NT2/D1 (cell line): ENCODE measurements at places on chromosomes 6 and 20.

- no peak for DNase-seq
Observed at GRCh38 chr6:134984821-134985220, 34.9 kb upstream of the ALDH8A1 start.

DNA sequence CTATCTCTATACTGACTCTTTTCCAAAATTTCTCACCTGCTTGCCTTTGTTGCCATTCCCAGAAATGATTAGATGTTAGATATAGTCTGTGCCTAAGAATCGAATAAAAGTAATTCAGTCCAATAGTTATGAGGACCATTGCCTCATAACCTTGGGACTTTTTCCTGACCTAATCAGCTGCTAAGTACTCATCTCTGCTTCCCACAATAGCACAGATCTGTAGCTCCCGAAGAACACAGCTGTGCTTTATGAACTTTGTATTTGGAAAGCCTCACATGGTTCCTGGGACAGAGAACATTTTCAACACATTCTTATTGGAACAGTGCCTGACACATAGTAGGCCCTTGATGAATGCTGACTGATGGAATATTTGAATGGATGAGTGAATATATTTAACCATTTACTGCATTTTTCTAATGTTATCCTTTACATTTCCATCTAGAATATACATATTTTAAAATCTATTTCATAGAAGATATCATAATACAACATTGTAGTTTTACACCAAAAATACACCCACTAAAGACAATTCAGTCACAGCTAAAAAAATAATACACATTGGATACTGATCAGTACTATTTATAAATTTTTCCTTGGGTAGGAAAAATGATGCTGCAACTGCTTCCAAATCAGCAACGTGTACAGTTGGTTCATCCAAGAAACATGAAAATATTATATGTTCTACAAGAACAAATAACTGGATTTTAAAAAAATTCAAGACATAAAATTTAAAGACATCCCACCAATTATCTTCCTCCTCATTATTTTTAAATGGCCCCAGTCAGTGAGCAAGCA lies 53.9 kb downstream of the HS3ST5 start:
- DNase-seq: no peak

- no peak for DNase-seq
Observed at GRCh38 chr6:31356216-31356945, 598 bp downstream of the HLA-B start.

DNA sequence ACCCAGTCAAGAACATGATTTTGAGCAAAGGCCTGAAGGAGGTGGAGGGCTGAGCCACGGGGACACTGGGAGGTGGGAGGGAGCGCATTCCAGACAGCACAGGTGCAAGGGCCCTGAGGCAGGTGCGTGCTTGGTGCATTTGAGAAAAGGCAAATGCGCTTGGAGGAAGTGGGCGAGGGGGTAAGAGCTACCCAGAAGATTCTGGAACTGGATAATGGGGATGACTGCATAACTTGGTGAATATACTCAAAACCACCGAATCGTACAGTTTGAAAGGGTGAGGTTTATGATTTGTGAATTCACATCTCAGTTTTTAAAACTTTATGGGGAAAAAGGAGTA lies 9.8 kb downstream of the PREX1 start:
- no peak for DNase-seq

DNA sequence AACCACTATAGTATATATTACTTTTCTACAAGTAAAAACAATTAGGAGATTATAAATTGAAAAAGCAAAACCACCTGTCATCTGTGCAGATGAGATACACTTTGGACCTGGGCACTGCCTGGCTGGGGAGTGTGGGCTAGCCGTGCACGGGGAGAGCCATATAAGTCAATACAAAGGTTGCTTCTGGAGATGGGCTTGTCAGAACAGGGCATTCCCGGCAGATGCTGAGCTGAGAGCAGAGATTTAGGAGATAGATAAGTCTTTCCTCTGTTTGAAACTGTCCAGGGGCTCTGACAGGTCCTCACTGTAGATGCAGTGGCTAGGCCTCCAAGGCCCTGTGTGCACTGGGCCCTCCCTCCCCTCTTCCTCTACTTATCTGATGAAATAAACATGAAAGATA lies 34.5 kb downstream of the CD164 start:
- DNase-seq: no peak

- no peak for DNase-seq
Observed at GRCh38 chr20:33640287-33640686, 21.8 kb upstream of the C20orf144 start.

DNA sequence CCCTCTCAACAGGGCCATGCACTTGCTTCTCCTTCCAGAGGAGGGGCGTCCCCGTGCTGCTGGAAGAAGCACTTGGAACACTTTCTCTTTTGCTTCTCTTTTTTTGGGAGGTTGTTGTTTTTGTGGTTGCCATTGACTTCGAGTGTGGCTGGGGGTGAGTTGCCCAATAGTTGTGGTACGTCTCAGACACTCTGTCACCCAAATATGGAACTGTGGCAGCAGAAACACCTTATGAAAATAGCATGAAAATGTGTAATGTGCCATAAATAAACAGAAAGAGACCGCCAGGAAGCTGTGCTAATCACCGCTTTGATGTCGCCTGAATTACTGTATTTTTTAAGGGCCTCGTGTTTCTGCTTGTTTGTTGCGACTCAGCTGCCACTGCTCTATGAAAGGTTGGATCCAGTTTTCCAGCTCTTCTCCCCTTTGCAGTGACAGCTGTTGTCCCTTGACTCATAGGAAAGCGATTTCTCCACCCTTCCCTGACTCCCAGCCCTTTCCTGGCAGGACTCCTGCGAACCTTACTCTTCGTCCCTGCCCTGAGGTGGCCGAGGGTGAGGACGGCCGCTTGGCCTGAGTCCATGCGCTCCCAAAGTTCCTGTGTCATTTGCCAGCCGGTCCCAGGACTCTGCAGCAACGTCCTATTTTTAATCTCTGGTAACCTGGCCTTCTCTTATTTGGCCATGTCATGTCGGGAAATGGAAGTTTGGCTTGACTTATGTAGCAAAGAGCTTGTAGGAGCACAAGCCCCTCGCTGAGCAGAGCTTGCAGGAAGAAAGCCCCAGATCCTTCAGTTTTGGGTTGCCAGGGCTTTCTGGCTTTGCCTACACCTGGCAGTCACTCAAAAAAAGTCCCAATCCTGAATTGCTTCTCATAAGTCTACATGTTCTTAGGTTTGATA lies 694.6 kb downstream of the QKI start:
- DNase-seq: no peak

DNA sequence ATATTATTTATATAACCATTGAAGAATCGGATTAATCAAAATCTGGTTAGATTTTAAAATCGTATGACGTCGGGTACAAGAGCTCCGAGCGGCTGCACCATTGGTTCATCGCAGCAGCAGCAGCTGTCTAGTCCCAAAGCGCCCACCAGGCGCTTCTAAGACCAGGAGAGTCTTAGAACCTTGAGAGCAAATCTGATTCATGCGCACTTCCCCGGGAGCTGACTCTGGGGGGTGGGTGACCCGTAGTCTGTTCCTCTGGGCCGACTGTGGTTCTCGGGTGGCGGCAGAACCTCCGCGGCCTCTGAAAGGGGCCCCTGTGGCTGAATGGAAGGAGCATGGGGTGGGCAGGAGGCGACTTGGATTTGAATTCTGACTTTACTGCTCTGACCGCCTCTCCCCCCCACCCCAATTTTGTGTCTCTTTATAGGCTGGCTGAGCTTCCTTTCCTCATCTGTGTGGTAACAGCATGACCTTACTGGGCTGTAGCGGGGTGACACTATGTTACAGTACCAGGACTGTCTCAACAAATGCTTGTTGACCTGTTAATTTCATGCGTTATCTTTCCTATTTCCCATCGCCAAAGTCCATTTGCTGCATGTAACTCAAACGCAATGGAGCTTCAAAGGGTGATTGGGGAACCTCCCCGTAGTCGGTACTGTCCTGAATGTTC lies 119.7 kb downstream of the RTN4IP1 start:
- DNase-seq: no peak

- DNase-seq: peak; percentile 32
Observed at GRCh38 chr6:30981942-30982772, 1.4 kb upstream of the MUC21 start.

DNA sequence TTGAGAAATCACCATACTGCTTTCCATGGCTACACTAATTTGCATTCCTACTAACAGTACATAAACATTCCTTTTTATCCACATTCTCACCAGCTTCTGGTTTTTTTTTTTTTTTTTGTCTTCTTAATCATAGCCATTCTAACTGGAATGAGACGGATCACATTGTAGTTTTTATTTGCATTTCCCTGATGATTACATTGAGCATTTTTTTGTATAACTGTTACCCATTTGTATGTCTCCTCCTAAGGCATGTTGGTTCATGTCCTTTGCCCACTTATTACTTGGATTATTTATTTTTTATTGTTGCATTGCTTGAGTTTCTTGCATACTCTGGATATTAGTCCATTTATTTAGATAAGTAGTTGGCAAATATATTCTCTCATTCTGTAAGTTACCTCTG lies 258.0 kb downstream of the MEI4 start:
- DNase-seq: no peak

DNA sequence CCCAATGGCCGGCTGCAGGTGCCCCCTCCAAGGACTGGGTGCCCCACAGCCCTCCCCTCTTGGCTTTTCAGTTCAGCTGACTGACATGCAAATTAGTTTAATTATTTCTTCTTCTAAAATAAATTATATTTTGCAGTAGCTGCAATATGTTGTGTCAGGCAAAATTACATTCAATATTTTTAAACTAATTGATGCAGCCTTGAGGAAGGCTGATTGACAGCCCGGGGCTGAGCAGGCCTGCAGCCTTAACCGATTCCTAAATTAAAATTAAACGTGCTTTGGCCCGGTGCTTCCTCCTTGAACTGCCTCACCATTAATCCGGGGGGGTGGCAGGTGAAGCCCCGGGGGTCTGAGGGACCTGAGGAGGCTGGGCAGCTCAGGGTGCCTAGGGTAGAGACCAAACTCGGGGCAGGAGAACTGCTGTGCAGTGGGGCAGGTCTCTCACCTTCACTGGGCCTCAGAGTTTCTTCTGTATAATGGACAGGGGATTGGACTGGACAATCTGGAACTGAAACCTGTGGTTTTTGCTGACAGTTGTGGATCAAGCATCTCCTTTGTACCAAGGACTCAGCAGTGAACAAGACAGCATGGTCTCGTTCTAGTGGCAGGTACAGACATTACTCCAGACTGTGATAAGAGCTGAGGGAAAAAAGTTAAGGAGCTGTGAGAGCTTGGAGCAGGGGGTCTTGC lies 72.5 kb downstream of the CD40 start:
- no peak for DNase-seq

DNA sequence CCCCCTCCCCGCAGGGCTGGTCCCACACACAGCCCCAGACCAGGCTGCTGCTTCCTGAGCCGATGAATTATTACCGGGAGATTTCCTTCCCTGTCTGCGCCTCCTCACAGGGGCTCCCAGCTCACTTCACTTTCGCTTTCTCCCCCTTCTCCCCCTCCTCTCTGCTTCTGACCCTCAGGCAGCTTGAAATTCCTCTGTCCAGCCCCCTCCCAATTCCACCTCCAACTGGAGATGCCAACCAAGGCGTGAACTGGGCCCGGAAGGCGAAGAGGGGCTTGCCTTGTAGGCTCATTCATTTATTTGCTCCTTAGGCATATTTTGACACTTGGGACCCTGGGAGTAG lies 1.7 kb upstream of the TCF15 start:
- no peak for DNase-seq

GRCh38 chr6:135797361-135797760 lies 54.1 kb upstream of the PDE7B start:
- DNase-seq: no peak

DNA sequence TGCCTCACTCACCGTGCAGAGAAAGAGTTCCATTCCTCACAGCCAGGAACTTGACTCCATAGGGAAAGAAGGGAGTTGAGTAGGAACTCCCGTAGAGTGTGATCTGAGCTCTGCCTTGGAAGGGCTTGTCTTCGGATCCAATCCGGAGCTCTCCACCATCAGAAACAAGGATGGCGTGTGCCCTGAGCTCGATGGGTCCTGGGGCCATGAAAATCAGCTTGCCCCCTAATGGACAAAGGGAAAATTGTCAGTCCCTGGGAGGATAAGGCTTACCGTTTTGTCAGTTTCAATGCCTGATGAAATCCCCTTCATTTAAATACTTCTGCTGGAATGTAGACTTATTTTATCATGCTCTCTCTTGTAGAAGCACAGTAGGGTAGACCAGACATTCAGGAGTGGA lies 153.3 kb downstream of the PKHD1 start:
- no peak for DNase-seq

DNA sequence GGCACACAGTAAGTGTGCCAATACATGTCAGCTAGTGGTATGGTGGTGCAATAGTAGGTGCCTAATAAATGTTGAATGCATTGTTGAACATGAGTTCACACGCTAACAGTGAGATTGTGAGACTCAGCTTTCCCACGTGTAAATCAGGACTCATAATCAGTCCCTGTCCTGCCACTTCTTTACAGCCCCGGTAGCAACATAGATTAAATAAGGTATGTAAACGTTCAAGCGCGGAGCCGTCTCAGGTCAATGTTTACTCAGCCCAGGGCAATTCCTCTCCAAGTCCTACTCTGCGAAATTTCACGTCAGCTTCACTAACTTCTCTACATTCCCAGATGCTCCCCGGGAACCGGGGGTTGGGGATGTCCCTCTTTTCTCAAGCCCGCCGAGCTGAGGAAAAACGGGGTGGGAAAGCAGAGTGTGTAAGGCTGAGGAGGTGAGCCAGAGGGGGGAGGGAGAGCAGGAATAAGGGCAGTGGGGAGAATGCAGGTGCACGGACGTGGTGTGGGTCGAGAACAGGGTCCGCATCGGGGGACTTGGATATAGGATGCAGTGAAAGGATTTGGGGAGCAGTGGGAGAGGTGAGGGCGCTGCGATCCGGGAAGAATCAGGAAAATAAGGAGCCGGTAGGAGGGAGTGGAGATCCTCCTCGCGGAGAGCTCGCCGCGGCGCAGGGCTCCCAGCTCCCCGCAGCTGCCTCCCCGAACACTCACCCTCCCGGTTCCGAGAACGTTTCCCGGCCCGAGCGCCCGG lies 544 bp upstream of the TP53INP2 start:
- no peak for DNase-seq

GRCh38 chr6:63448229-63448628 lies 124.1 kb upstream of the LOC128125822 start:
- DNase-seq: no peak

GRCh38 chr6:125957845-125958244 lies 1.3 kb downstream of the HINT3 start:
- DNase-seq: no peak

- peak; percentile 36 for DNase-seq
Observed at GRCh38 chr20:46308258-46309157, at the start of gene CDH22. Gene CDH22, minus strand, starts transcription at chr20:46308498. Its CDS starts 57,204 bp downstream, at chr20:46251294.

GRCh38 chr6:145153495-145153894 lies 581.8 kb downstream of the EPM2A start:
- DNase-seq: no peak

DNA sequence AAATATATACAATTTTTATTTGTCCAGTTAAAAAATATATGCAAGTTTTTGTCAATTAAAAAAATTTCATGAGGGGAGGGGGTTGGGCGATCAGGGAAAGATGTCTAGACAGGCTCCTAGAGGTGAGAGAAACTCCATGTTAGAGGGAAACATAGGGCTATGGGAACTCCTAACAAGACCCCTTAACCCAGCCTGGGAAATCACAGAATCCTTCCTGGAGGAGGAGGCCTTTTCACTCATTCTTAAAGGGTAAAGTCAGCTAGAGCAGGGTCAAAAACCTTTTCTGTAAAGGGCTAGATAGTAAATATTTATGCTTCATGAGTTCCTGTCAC lies 75.9 kb upstream of the PTPN1 start:
- no peak for DNase-seq
